Activated CD4-positive, CD25-positive, alpha-beta regulatory T cell treated with anti-CD3 and anti-CD28 coated beads, Interleukin-2, amount 50 U/mL, for 16 hours (primary cell): ENCODE measurements at places on chromosomes 6 and 20.

- DNase-seq, result no peak
Observed at GRCh38 chr6:3835055-3835731, 14.0 kb upstream of the FAM50B start.

- no peak for DNase-seq
Observed at GRCh38 chr20:55052459-55052858, 577.1 kb downstream of the DOK5 start.

DNA sequence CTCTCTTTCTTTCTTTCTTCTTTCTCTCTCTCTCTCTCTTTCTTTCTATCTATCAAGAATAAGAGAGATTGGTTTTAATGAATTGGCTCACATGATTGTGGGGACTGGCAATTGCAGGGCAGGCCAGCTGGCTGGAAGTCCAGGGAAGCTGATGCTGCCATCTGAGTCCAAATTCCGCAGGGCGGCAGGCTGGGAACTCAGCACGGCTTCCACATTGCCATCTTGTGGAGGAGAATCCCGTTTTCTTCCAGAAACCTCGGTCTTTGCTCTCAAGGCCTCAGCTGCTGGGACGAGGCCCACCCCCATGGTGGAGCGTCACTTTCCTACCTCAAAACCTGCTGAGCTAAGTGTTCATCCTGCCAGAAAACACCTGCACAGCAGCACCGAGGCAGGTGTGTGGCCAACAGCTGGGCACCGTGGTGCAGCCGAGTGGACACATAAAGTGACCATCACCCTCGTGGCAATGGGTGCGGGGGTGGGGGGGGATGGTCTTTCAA lies 58.8 kb upstream of the SLCO4A1 start:
- DNase-seq, result no peak

- no peak for DNase-seq
Observed at GRCh38 chr6:169792306-169793015, 41.0 kb downstream of the ERMARD start.

- DNase-seq, result peak; percentile 33
Observed at GRCh38 chr20:51480507-51481270, 61.8 kb downstream of the NFATC2 start.

DNA sequence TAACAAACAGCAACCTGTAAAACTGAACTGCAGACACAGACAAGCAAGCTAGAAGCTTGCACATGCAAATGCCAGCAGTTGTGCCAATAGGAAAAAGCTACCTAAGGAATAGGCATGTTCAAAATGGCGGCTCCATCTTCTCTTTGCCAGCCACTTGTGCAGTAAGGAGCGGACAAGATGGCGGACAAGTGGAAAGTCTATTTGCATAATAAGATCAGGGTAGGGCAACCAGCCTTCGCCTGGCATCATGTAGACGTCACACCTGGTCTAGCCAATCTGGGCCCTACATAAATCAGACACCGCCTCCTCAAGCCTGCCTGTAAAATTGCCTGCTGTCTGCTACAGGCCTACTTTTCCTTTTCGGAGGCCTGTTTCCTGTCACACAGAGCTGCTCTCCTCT lies 18.0 kb downstream of the C6orf52 start:
- DNase-seq, result no peak

GRCh38 chr6:961407-961960 lies 268.5 kb upstream of the EXOC2 start:
- DNase-seq, result no peak

GRCh38 chr20:3818155-3819151 lies 1.9 kb upstream of the AP5S1 start:
- DNase-seq, result no peak

DNA sequence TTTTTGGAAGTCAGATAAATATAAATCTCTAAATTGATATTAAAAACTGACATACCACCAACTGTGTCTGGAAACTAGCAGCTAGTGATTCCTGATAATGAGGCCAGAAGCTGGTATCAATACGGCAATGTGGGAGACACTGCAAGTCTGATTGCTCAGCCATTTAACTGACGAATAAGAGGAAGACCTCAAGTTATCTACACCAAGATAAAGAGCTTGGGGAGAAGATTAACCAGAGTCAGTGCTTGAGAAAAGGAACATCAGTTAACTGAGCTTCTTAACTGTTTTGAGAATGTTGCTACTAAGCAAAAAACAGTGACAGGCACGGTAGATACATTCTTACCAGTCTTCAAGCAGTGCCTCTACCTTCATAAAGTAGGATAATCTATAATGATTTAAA lies 140.4 kb upstream of the TENT5A start:
- no peak for DNase-seq

DNA sequence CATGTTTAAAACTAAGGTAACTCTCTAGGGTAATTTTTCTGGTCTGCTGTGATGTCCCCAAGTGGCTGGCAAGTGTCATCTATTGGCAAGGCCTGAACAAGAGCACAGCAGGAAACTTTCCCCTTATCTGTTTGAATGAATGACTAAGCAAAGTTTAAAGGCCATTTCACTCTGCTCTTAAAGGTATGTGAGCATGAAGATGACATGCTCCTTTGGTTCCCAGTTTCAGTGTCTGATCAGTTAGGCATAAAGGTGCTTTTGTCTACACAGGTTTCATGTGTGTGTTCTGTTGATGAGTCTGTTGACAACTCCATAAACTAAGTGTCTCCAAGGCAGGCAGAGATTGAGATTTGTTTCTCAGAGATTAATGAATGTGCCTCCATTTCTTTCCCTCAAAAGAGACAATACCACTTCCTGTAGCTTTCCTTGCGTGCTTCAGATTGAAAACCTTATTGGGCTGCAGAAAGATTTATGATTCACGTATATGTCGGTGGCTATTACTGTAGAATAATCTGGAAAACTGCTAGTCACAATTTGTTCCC lies 83.9 kb downstream of the MAP3K7 start:
- DNase-seq, result no peak

GRCh38 chr6:164792666-164793065 lies 516.7 kb downstream of the C6orf118 start:
- no peak for DNase-seq

- DNase-seq, result no peak
Observed at GRCh38 chr6:47922391-47922790, 140.6 kb downstream of the OPN5 start.

GRCh38 chr6:136773473-136773796 lies 18.8 kb downstream of the MAP3K5 start:
- no peak for DNase-seq

DNA sequence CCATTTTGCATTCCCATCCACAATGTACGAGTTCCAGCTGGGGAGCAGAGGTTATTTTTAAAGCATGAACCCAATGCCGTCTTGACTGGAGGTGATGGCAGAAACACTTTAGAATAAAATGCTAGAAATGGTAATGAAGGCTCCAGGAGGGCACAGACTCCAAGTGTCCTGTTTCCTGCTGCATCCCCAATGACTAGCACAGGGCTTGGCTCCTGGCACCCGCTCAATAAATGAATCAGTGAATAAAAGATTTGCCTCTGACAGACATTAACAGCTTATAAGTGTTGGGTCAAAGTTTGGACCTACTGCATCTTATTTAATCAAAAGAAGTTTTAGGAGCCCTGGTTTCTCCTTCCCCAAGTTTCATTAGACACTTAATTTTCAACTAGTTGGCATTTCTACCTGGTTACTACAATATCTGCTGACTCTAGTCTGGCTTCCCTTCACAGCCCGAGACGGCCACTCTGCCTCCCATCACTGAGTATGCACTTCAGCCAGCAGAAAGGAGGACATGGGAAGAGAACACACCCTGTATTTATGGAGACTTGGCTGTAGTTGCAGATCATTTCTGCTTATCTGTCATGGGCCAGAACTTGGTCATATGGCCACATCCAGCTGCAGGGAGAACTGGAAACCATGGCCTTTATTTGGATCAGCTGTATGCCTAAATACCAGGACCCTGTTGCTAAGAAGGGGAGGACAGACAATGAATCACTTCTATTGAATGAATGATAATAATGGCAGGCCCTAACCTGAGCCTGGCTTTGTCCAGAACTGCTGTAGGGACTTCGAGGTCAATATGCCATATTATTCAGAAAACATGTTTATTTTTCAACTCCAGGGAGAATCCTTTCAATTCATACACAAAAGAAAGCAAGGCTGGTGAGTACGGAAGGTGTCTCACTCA lies 63.1 kb downstream of the TTI1 start:
- DNase-seq, result no peak

DNA sequence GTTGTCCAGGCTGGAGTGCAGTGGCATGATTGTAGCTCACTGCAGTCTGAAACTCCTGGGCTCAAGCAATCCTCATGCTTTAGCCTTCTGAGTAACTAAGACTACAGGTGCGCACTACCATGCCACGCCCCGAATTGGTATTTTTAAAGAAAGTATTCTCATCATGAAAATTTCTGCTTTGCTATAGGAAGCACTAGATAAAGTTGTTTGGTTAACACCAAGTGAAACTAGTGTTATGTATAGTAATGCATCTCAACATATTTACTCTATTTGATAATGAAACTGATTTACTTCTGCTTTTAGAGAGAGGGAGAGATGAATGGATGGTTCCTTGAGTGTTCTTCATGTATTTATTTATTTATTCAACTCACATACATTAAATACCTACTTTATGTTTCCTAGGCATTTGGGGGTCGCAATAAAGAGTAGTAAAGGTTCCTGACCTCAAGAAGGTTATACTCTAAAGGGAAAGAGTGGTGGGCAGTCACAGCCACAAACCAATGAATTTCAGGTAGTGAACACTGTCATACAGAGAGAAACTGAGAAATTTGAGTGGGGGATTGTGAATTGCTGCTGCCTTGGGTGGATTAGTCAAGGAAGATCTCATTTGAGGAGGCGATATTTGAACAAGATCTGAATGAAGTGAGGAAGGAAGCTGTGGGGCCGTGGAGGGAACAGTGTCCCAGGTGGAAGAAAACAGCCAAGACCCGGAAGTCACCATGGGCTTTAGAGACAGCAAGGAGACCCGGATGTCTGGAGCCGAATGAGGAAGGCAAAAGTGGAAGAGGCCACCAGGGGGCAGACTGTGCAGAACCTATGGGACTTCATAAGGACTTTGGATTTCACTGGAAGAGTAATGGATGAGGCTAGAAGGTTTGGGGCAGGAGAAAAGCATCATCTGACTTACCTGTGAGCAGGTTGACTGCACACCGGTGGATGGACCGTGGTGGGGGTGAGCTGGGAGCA lies 185.6 kb downstream of the TSHZ2 start:
- DNase-seq, result no peak

DNA sequence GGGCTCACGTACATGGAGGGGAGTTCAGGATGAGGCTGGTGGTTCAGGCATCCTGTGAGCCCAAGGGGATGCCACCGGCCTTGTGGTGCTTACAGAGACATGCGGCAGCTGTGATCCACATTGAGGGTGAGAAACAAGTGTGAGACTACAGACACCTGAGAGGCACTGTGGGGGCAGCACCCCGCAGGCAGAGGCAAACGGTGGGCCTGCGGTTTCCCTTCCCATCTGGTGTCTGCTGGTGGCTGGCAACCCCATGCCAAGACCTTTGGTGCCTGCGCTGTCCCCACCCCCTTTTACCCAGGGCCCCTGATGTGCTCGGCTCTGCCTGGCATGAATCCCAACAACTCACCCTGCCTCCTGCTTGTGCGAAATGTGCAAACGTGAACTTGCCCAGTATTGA lies 42.0 kb downstream of the ERMARD start:
- DNase-seq, result no peak

DNA sequence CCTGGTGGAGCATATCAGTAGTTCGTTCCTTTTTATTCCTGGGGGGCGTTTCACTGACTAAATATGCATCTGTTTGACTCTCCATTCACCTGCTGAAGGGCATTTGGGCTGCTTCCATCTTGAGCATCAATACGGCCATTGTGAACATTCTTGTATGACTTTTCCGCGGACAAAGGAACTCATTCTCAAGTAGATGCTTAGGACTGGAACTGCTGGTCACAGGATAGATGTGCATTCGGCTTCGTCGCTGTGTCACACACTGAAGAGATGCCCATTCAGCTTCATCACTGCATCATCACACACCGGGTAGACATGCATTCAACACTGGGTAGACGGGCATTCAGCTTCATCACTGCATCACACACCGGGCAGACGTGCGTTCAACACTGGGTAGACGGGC lies 95.3 kb downstream of the TAF4 start:
- DNase-seq, result no peak

DNA sequence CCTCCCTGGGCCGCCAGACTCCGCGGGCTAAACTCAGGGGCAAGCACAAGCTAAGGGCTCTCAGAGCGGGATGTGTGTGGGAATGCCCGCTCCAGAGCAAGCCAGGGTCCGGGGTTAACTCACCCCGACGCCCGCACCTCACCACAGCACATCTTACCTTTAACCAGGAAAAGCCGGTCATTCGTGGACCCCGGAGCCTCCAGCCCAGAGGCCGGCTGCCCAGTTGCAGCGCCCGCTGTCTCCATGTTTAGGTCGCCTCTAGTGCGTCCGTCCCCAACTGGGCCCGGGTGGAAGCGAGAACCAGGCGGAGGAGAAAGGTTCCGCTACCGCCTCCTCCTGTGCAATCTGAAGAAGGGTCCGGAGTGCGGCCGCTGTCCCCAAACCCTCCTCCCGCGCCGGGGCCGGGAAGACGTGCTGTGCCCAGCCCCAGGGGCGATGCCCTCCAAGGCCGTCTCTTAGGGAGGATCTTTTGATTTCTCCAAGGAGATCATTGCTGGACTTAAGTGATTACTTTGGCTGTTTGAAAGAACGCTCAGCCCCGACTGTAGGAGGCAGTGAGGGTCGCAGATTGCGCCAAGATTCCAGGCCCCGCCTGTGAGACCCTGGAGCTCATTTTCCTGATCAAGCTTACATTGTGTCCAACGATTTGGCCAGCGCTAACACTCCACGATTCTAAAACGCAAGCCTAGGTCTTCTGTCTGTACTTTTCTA lies at the start of gene TMEM242:
Gene TMEM242 (minus strand): TSS at position 265 of the 711 bp plus-strand sequence. CDS start 20 bp downstream, at position 245.
- DNase-seq, result peak; percentile 75

DNA sequence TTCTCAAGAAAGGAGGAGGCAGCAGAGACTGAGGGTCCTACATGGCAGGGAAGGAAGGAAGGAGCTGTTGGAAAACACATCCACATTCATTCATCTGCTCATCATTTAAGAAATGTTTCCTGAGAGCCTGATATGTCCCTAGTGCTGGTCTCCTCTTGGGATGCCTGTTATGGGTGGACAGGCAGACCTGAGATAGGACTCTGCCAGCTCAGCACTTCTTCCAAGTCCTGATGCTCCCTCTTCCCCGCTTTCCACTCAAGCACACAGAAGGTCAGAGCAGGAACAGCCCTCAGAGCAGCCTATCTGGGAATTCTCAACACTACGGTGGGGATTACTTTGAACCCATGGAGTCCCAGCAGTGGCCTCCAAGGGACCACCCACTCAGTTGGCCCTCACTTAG lies 8.0 kb upstream of the SIRPD start:
- no peak for DNase-seq

- DNase-seq, result no peak
Observed at GRCh38 chr20:45975686-45976085, 3.7 kb upstream of the ZNF335 start.

DNA sequence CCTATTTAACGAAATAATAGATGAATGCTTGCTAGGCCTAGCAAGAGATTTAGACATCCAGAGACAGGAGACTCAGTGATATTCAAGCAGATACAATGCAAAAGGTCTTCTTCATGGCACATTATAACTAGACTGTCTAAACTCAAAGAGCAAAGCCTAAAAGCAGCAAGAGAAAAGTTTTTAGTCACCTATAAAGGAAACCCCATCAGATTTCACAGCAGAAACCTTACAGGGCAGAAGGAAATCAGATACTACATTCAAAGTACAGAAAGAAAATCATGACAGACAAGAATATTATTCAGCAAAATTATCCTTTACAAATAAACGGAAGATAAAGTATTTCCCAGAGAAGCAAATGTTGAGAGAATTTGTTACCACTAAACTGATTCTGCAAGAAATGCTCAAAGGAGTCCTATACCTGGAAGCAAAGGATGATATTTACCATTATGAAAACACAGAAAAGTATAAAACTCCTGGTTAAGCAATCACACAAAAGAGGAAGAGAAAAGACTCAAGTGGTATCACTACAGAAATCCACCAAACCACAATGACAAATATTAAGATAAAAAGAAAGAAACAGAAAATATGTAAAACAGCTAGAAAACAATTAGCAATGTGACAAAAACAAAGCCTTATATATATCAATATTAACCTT lies 333.7 kb downstream of the MEI4 start:
- no peak for DNase-seq
